Muscle of arm (tissue), 14 donors: ENCODE measurements at places on chromosomes 2 and 18. TPM values are rescaled to one million over a fixed set of nuclear protein-coding genes. Genes with fewer than 3 reads are reported as not detected.

- DNase-seq, result no peak
Measured at GRCh38 chr18:48975817-48976649, 25.3 kb upstream of the SMAD7 start.

- DNase-seq, result no peak
Measured at GRCh38 chr18:53790786-53791185, 433.7 kb downstream of the MBD2 start.

- no peak for DNase-seq
Measured at GRCh38 chr2:166334805-166335204, 40.9 kb downstream of the SCN9A start.

The ARMC9 gene
- polyA plus RNA-seq, result 5.5 TPM

DNA sequence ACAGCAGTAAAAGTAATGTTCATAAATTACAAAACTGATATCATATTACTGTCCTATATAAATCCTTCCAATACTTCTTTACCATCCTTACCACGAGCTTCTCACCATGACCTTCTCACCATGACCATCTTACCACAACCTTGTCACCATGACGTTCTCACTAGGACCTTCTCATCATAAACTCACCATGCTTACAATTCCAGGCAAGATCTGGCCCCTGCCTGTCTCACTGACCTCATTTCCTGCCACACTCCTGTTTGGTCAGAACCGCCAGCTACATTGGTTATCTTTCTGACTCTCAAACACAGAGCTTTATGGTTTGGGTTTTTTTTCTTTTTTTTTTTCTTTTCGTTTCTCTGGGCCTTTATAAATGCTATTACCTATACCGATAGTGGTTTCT is 827.6 kb downstream of the RNF144A start:
- no peak for DNase-seq

The NTSR2 gene
- not detected for polyA plus RNA-seq

The C2orf15 gene
- polyA plus RNA-seq, result 1.8 TPM

DNA sequence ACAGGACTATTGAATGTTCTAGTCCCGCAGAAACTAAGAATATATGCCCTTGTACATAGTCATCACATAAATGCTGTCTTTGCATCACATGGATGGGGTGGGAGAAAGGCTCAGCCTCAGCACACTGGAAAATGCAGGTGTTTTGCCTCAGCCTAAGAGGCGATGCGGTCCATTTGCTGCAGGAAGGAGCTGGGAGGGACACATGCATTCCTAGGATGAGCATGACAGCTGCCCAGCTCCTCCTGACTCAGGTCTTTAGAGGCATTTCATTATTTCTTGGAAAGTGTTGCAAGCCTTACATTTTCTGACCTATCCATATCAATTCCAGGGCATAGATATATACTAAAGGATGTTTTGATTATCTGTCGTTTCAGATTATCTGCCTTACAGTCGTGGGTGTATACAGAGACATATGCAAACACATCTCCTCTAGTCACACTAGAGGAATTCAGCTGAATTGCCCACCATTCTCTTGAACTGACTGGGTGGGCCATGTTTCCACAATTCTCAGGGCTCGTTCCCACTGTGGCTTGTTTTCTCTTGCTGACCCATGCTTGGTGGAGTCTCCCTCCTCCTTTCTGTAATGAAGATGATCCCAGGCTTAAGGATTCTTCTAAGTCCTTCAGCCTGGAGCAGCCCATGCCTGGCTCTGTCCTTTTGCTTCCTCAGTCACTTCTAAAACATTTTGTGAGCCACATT is 156.9 kb downstream of the SETBP1 start:
- DNase-seq, result no peak

GRCh38 chr2:23761638-23762037 is 165.3 kb downstream of the ATAD2B start:
- DNase-seq, result no peak

GRCh38 chr2:216047397-216047796 is 34.0 kb upstream of the MREG start:
- DNase-seq, result no peak

DNA sequence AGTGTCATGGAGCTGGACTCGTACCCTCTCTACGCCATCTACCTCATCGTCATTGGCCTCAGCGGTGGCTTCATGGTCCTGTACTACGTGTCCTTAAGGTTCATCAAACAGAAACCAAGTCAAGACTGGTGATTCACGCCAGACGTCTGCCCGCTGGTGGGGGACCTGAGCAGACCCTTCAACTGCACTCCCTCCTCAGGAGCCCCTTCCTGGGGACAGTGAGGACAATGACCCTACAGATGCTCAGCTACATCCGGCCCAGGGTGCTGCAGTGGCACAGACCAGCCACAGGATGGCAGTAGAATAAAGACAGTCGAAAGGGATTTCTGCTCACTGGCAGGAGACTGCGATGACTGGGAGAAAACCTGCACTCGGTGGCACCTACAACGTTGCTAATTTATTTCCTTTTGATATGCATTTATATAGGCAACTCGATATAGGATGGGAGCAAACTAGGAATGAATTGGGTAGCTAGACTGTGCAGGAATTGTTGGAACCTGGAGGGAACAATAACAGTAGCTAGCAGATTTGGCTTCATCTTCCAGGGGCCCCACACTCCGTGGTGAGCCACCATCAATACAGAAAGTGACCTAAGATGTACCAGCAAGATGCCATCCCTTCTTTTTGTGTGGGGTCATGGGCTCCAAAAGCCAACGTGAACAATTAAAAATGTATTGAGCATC is 39.2 kb downstream of the ABCG8 start:
- peak; percentile 15 for DNase-seq

The TLX2 gene
- not detected for polyA plus RNA-seq

The COPS9 gene
- polyA plus RNA-seq, result 73.9 TPM

DNA sequence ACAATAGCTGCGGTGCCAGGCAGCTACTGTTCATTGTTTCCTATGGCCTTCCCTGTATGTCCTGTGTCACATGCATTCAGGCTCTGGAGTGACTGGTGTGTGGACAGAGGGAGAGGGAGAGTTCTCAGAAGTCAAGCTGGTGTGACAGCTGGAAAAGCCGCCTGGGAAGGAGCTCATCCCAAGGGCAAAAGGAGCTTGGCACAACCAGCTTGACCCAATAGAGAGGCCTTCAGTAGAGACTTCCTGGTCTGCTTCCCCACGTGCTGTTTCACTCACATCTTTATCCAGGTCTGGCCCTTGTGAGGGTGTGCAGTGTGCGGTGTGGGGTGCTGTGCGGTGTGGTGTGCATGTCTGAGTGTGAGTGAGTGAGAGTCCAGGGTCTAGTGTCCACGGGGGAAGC is 11.1 kb upstream of the NT5DC4 start:
- DNase-seq, result no peak

The LTBP1 gene
- 77.1 TPM for polyA plus RNA-seq

DNA sequence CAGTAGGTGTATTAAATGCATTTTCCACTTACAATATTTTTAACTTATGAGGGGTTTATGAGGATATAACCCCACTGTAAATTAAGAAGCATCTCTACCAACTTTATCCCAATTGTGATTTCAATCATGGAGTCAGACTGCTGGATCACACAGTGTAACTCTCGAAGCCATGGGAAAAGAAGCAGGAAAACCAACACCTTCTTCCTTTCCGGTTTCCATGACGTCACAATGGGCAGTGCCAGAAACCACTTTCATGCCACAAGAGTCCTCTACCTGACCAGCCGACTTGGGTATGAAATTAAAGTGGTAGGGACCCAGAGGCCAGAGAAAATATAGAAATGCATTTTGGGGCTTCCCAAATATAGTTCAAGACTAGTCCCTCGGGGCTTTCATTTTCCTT is 4.2 kb downstream of the RNF152 start:
- no peak for DNase-seq

The CIB4 gene
- not detected for polyA plus RNA-seq

DNA sequence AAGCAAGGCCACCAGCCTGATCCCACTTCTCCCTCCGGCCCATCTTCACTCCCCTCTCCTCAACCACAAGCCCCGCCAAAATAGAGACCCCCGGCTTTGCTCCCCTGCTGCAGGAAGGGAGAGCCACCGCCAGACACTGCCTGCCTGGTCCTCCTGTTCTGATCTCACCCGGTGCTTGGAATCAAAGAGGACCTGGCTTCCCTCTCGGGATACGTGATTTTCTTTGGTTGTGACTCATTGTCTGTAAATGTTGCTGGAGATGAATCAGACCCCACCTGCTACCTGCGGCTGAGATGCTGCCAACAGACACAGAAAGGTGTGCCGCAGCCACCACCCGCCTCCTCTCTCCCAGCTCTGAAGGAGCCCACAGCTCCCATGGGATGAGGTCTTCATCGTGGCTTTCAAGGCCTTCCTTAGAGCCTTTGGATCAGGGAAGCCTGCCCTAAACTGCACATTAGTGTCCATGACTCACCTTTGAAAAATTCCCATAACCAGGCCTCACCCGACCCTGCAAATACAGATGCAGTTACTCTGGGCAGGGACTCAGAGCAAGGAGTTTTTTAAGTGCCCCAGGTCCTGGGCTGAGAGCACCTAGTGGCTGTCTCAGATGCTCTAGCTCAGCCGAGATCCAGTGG is 79.4 kb upstream of the ZNF532 start:
- DNase-seq, result no peak

The KCNK3 gene
- 1.1 TPM for polyA plus RNA-seq

DNA sequence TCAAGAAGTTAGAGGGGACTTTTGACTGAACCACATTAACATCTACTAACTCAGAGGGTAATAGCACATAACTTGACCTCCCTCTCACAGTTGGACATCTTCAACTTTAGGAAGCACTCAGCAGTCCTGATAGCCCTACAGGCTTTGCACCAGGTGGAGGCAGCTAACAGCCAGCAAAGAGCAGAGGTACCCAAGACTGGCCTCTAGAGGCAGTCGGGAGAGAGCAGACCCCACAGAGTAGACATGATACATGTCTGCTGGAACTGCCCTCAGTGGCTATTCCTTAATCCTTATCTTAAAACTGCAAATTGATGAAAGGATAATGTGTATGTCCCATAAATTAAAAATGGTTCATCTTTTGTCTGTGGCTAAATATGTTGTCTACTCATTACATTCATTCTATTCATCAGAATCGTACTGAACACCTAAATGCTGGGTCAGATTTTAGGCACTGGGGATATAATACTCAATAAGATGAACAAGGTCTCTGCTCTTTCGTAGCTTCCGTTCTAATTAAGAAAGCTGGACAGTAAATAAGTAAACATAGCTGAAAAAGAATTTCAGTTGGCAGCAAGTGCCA is 49.8 kb downstream of the CAB39 start:
- no peak for DNase-seq

DNA sequence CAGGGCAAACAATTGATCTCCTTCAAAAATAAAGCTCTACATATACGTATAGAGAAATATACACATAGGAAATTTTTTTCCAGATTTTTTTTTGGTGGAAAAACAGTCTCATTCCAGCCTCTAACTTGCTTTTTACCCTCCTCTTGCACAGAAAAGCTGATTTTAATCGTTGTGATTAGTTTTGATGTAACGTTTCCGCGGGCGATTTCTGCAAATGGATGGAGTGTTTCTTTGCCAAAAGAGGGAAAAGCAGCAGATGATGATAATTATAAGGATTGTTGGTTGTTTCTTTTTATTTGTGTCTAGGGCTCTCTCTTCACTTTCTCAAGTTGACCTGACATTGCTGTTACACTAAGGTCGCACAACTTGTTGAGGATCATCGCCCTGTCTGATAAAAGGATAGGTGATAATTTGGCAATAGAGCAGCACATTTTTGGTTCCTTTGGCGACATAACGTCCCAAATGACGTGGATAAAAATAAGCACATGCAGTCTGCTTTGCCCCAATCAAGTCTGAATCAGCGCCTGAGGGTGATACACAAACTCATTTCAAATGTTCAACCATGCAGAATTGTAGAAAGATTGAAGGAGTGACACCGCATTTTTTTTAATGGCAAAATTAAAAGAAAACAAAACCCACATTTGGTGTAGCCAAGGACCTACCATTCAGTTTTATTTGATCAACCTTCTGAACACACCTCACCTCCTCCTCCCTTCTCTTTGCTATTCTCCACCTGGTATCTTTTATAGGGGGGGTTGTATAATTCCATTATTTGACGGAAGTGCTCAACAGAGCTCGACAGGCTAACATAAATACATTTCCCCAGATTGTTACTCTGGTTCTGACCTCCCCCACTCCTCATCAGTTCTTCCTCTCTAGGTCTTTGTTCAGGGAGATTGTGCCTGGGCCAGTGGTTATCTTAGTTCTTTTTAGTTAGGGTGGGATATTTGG is 109.6 kb upstream of the KCTD1 start:
- no peak for DNase-seq

- DNase-seq, result no peak
Measured at GRCh38 chr2:56012221-56012765, 88.7 kb upstream of the EFEMP1 start.

The KANSL3 gene
- polyA plus RNA-seq, result 35.3 TPM

The C2orf81 gene
- 2.4 TPM for polyA plus RNA-seq

- DNase-seq, result no peak
Measured at GRCh38 chr2:180871649-180872048, 108.8 kb upstream of the UBE2E3 start.

GRCh38 chr18:79129120-79129519 is 59.9 kb downstream of the ATP9B start:
- no peak for DNase-seq

The PLCD4 gene
- 23.9 TPM for polyA plus RNA-seq

- DNase-seq, result no peak
Measured at GRCh38 chr18:26424428-26425147, 123.8 kb downstream of the KCTD1 start.

GRCh38 chr2:64727843-64728463 is 74.2 kb upstream of the SERTAD2 start:
- DNase-seq, result no peak

- DNase-seq, result no peak
Measured at GRCh38 chr18:58267493-58267892, 223.5 kb downstream of the NEDD4L start.

GRCh38 chr2:205776720-205777119 is 94.4 kb downstream of the NRP2 start:
- no peak for DNase-seq

The MEP1B gene
- polyA plus RNA-seq, result 0.11 TPM

DNA sequence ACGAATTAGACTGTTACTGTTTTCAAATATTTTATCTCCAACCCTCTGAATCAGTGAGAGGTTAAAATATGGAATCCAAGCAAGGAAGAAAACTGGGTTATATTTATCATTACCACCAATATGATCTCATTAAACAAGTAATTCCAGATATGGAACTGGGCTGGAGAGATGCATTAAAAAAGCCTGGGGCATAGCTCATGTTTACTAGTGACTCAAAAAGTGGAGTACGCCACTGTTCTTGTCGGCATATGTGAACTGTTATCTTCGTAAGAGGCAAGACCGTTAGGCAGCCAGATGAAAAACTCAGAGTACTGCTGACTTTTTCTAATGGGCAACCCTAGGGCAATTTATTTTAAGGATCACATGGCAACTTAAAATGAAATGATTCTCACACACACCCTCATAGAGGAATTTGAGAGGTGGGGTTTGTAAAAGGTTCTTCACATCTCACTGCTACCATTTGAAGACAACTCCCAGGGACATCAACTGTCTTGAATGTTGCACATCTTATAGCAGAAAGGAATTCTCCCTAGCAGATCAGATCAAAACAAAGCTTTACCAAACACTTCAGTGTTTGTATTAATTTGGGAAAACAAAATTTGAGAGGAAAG is 105.2 kb upstream of the TFCP2L1 start:
- no peak for DNase-seq

GRCh38 chr2:208426412-208427045 is 19.9 kb downstream of the PTH2R start:
- DNase-seq, result no peak

The CFAP65 gene
- polyA plus RNA-seq, result not detected

- peak; percentile 78 for DNase-seq
Measured at GRCh38 chr2:20642055-20642971, 8.6 kb downstream of the HS1BP3 start.
